ENCODE measurements at places on chromosomes 3 and 15.

DNA sequence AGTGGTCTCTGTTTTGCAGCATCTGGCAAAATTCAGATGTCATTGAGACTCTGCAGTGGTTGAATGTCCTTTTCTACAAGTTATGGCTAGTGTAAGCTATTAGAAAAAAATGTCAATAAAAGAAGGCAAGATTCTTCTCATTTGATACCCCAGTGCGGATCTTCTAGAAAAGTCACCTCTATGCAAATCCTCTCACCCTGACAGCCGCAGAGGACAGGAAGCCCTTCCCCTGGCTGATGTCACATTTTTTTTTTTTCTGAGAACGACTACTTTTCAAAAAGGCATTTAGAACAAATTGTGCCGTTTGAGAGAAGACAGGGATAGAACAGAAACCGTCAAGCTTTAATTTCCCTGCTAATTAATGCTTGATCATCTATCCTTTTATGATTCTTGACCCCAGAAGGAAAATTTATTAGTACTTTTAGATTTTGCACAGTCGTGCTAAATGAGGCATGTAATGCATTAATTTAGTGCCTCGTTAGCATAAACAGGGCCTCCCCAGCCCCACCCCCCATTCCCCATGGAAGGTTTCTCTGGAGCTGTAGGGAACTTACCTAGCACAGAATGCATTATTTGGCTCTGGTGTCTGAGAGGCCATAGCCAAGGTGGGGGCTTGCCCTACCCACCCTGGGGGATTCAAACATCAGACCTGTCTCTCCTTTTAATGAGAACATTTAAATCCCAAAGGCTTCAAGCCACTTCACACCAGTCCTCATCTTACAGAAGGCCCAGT, 183.8 kb downstream of the OPA1 start:
- DNase-seq = no peak

- DNase-seq = no peak
Measured at GRCh38 chr3:146783446-146783845, 178.3 kb upstream of the PLSCR5 start.

GRCh38 chr3:171460725-171461524, 720 bp upstream of the TNIK start:
- peak; percentile 81 for DNase-seq

DNA sequence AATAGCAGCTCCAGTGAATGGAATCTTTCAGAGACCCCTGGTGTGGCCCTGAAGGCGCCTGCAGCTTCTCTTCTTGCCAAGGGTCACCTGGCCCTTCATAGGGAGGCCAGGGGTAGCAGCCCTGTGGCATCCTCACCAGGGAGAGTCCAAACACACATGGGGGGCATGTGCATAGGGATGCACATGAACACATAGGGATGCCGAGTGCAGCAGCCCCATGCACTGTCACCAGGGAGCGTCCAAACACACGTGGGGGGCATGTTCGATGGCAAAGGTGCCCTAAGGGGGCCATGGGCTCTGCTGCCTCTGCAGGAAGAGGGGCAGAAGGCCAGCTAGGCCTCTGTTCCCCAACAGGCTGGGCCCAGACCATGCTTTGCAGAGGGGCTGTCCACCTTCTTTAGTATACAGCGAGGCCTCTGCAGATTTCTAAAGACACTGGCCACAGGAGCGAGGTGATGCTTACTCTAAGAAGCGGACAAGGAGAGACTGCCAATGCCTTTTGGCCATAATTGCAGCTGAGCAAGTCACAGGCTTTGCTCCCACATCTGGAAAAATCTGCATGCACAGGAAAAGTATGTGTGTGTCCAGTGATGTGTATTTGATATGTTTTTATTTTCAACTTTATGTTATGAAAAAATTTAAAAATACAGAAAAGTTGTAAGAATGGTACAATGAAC, 21.0 kb downstream of the ANAPC13 start:
- DNase-seq = no peak

GRCh38 chr3:28134792-28135375, 106.5 kb upstream of the CMC1 start:
- DNase-seq = no peak

DNA sequence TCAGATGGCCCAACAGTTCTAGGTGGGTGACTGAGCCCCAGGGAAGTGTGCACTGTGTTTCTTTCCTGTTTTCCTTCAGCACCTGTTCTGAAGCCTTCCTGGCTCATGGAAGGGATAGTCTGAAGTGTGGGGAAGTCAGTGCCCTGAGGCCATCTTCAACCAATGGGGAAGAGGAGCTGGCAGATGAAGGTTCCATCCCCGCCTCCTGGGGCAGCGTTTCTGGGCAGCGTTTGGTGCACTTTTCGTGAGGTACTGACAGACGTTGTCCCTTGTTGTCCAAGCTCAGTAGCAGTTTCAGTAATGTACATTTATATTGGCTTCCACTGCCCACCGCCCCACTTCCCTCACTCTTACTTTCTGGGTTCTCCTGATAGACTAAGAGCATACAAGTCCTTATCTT, 42.6 kb upstream of the SLC25A26 start:
- no peak for DNase-seq

GRCh38 chr3:169573148-169573547, 90.4 kb downstream of the MECOM start:
- DNase-seq = no peak

GRCh38 chr3:114496874-114497273, 203.0 kb downstream of the TIGIT start:
- DNase-seq = no peak

- DNase-seq = no peak
Measured at GRCh38 chr3:126523745-126524428, at the start of gene CHST13. TSS of gene CHST13 (plus strand) at chr3:126524155. CDS start at chr3:126524333, 178 bp downstream.

Measured in activated CD8-positive, alpha-beta memory T cell treated with anti-CD3 and anti-CD28 coated beads for 24 hours (primary cell).